ENCODE measurements at places on chromosomes 7 and 10.

- DNase-seq: no peak
Measured at GRCh38 chr10:99365736-99366135, 36.6 kb downstream of the CNNM1 start.

DNA sequence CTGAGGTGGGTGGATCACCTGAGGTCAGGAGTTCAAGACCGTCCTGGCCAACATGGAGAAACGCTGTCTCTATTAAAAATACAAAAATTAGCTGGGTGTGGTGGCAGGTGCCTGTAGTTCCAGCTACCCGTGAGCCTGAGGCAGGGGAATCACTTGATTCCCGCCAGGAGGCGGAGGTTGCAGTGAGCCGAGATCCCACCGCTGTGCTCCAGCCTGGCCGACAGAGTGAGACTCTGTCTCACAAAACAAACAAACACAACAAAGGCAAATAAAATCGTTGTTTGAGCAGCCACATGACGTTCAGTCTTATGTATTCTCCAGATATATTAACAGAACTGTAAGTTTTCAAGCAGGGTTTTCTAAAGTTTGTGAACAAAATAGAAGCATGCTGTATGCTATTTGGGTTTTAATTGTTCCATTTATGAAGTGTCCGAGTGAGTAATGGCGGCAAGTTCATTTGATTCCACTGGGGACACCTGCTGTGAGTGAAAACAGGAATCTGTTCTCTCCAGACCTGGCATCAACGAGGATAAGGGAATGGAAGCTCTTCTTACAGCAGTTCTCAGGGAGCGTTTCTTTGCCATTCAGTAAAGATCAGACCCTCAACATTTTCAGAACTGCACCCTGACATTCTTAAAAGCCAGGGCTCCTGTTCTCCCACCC is 122.5 kb upstream of the PITRM1 start:
- DNase-seq: no peak

DNA sequence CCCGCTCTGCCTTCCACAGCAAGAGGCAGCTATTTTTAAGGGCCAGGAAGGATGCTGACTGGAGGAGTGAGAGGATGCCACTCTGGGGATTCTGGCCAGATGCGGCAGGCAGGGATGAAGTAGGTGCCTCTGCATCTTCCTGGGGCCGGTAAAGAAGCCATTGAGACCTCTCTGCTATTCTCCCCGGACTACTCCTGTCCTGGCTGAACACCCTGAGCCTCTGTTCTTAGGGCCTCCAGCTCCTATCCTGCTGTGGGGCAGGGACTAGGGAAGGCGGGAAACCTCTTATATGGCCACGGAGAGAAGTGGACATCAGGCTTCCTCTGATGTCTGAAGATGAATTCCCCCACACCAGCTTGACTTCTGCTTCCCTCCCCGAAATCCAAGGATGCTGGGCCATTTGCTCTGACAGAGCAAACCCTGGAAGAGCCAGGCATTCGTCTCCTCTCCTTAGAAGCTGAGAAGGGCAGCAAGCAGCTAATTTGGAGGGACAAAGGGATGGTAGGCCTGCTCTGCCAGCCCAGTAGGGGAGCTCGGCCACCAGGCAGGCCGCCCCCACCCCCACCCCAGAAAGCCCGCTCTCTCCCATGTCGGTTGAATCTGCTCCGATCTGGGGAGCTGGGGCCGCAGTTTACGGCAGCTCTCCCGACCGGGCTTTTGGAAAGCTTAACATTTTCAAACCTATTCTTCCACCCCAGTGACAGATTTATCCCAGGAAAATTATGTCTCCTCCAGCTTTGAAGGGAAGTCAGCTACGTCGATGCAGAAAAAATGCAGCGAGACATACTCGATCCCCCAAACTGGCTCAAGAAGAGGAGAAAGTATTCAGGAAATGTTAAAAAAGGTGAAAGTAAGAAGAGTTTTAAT is 2.8 kb downstream of the FGF8 start:
- no peak for DNase-seq

- no peak for DNase-seq
Measured at GRCh38 chr7:148277042-148277660, 313.4 kb upstream of the C7orf33 start.

GRCh38 chr10:47406548-47406869 is 22.4 kb upstream of the ZNF488 start:
- DNase-seq: no peak

DNA sequence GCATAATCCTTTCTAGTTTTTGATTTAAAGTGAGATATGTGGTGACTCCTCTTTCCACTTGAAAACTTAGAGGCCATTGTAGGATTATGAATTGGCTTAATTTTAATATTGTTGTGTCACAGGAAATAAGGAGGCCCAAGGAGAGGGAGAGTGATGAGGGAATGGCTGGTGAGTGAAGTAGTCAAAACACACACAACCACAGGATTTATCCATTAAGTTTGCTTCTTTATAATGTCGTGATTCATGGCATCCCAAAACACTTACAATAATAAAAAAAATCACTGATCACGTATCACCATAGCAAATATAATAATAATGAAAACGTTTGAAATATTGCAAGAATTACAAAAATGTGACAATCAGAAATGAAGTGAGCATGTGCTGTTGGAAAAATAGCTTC is 1215.5 kb upstream of the LRRTM3 start:
- DNase-seq: no peak

DNA sequence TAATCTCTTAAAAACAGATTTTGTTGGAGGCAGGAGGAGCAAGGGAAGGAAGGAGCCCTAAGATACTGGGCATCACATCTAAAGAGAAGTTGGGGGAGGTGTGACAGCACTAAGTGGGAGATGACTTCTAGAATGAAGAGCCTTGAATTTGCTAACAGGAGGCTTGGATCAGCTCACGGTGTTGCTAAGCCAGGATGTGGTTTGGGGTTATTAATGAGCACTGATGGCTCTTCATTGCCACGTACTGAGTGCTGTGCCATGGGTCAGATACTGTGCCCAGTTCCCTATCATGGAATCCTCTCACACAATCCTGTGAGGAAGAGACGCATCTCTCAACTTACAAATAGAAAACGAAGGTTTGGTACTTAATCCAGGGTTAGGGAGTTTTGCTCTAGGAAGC is 78.5 kb downstream of the C7orf25 start:
- DNase-seq: no peak

- DNase-seq: no peak
Measured at GRCh38 chr10:110034596-110034995, 26.8 kb downstream of the ADD3 start.

- DNase-seq: no peak
Measured at GRCh38 chr10:3409928-3410327, 237.3 kb upstream of the PITRM1 start.

Measured in activated CD8-positive, alpha-beta T cell treated with anti-CD3 and anti-CD28 coated beads for 36 hours (primary cell).